ENCODE measurements at places on chromosomes 7 and 10.

- no peak for DNase-seq
These were observed 27.8 kb upstream of the PROSER2 start for GRCh38 chr10:11795101-11795920.

DNA sequence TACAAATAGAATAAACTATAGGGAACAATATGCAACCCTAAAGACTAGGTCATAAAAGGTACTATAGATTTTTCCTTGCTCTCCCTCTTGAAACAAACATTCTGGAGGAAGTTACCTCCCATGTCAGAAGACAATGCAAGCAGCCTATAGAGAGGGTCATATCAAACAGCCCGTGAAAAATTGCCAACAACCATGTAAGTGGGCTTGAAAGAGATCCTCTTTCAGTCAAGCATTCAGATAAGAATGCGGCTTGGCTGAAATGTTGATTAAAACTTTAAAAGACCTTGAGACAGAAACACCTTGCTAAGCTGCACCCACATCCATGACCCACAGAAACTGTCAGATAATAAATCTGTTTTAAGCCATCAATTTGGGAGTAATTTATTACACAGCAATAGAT lies 526.6 kb upstream of the GHITM start:
- DNase-seq: no peak

DNA sequence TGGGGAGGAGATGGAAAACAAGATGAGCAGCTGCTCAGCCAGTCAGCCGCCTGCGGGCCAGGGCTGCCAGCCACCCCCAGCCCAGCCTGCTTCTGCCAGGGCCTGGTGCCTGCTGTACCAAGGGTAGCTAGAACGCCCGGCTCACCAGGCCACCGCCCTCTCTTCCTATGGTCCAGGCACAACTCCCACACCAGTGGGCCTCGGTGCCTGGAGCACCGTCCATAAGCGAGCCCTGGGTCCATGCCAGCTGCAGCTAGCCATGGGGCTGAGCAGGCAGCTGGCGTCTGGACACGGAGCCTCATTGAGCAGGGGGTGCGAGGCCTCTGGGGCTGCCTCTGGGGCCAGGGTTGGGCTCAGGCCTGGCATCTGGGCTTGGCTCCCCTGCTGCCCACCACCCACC lies 8.5 kb upstream of the RABGEF1 start:
- DNase-seq: no peak

DNA sequence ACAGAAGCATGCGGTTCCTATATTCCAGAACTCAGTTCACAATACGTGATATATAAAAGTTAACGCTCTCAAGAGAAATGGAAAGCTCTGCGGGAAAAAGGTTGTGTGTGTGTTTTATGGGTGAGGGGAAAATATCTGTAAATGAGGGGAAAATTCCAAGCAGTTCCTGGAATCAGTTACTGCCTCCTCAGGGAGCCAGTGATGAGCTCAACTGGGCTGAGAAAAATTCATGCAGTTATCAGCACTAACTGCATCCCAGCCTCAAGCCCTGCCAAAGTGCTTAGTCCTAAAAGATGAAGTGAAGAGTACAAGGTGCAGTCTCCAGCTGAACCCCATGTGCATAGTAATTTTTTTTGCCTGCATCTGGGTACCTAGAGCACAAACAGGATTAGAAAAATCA lies 191.9 kb downstream of the CDK14 start:
- peak; percentile 49 for DNase-seq

DNA sequence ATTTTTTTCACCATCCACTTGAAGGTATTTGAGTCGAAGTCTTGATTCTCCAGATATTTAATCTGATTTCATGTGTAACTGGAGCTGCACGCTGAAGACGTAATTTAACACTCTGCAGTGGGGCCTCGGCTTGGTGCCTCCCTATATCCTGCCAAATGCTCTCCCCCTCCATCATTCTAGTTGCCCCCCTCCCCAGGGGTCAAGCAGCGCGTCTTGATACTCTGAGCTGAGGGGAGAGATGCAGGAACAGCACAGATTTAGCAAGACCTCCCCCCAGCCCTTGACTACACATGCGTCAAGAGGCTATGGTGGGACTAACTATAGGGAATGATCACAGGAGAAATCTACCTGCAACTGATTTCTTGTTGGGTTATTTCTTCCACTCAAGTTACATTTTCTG lies 85.8 kb downstream of the PRPF18 start:
- DNase-seq: peak; percentile 71

DNA sequence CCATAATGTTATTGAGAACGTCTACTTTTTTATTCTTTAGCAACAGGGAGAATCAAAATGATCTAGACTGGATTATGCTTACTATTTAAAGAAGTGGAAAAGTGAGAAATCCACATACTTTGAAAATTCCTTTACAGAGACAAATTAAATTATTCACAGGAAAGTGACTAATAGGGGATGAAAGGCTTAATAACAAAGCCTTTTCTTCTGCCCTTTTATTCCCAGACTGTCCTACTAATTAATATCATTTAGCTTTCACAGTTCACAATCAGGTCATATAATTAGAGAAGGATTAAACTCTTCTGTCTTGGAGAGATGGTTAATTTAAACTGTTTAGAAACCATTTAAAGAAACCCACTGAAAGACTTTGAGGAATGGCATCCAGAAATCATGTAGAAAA lies 58.8 kb downstream of the ARL4A start:
- no peak for DNase-seq

DNA sequence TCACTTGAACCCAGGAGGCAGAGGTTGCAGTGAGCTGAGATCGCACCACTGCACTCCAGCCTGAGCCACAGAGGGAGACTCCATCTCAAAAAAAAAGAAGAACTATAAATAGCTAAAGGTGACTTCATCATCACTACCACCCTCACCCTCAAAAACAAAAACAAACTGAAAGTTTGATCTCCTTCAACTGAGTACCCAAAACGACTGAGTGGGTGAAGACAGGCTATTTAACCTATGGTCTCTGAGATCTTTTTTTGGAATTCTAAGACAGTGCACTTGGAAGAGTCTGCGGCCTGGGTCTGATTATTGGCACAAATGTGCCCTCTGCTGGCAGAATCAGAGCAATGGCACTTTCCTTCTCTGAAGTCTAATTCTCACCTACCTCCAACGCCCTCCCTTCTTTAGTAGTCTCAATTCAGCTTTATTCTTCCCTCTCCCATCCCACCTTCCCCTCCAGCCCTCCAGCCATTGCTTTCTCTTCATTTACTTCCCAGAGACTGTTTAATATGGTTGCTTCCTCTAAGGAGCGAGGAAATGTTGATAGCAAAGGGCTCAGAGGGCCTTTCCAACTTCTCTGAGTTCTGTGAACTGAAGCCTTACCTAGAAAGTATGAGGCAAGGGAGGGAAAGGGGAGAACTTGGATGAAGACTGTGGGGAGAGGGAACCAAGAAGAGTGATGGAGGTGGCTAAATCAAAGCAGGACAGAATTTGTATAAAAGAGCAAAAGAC lies 2.9 kb upstream of the MYOZ1 start:
- DNase-seq: peak; percentile 77

- no peak for DNase-seq
These were observed 89.8 kb downstream of the GNAI1 start for GRCh38 chr7:80224415-80224814.

- DNase-seq: no peak
These were observed 64.9 kb downstream of the CELF2 start for GRCh38 chr10:11082526-11082925.

DNA sequence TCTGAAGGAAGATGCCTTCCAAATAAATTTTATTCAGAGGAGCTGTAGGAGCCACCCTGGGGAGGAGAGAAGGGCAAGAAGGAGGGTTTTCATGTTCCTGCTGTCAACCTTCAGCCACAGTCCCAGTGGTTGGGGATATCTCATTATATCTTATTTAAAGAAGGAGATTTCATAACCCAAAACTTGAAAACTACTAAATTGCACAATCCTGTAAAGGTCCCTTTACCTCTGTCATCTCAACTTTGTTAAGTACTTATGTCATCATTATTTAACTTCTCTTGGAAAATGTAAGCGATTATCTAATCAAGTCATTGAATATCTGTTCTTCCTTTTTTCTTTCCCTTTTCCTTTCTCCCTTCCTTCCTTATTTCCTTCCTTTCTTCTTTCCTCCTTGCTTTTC lies 794.5 kb upstream of the IGFBP3 start:
- DNase-seq: no peak

- peak; percentile 71 for DNase-seq
These were observed 274.0 kb upstream of the GLI3 start for GRCh38 chr7:42511027-42511426.

DNA sequence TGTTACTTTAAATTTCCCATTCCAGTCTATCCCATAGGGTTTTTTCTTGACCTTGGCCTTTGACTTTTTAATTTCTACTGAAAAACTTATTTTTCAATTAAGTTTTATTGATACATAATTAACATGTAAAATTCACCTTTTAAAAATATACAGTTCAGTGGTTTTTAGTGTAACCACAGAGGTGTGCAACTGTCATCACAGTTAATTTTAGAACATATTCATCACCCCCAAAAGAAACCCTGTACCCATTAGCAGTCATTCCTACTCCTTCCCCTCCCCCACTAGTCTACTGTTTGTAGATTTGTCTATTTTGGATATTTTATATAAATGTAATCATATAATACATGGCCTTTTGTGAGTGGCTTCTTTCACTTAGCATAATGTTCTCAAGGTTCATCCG lies 96.5 kb upstream of the GJD4 start:
- DNase-seq: no peak

GRCh38 chr10:67818323-67818722 lies 19.7 kb downstream of the DNAJC12 start:
- no peak for DNase-seq

DNA sequence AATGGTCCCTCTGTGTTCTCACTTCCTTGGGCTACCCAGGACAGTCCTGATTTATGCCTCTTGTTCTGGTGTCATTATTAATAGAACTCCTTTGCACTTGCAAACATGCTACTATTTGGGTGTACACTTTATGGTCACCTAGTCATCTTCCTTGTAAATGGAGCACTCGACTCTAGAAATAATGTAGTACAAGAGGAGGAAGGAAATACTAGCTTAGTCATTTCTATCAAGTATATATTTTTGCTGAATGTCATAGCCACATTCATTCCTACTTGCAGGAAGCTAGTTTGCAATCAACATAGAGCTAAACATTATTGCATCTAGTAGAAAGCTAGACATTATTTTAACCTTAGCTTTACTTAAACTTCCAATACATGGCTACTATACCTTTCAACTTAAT lies 335.3 kb downstream of the MAGI2 start:
- DNase-seq: no peak

- DNase-seq: peak; percentile 25
These were observed 33.4 kb upstream of the C1GALT1 start for GRCh38 chr7:7148798-7149481.
